ENCODE measurements at places on chromosomes 1 and 21.

- DNase-seq = no peak
Observed at GRCh38 chr21:46532080-46532479, 72.8 kb downstream of the S100B start.

- DNase-seq = no peak
Observed at GRCh38 chr1:85798419-85798818, 90.2 kb upstream of the ZNHIT6 start.

DNA sequence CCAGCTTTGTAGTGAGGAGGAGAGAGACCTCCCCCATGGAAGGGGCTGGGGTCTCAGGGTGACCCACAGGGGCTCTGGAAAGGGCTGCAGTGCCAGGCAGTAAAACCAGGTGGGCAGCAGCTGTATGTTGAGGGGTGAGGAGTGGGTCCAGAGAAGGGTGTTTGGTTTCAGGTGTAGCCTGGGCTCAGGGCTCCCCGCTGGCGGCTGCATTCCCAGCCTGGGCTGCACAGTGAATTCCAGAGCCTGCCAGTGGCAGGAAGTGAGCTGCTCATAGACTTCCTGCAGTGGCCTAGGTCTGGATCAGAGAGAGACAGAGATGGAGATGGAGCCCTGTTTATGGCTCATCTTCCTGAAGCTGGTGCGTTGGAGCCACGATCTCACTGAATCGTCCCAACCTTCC, 356.4 kb downstream of the PTPRU start:
- DNase-seq = peak; percentile 4

GRCh38 chr21:36852293-36852692, 114.2 kb downstream of the HLCS start:
- no peak for DNase-seq

GRCh38 chr1:151728151-151729054, 7.1 kb downstream of the RIIAD1 start:
- DNase-seq = peak; percentile 55

DNA sequence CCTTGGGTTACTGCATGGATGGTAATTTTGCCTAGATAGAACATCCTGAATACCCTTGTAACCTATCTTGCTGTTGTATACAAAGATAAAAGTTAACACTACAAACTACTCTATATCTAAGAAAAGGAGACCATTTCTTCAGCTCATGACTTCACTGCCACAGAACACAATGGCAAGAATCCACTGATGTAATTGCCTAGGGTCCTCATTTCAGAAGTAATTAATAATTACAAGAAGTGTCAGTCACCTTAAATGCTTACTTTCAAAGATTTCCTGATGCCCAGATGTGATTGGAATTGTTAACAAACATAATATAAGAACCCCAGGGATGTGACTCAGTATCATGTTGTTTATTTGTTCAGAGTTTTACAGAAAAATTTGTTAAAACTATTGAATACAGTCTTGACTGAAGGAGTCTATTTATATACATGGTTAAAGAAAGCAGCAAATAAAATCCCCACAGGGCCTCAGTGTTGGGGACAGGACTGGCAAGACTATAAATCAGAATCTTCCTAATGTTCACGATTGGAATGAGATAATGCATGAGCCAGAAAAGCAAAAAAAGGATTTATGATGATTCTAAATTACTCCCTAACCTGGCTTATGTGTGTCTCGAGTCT, 83.9 kb downstream of the CRB1 start:
- DNase-seq = no peak

- DNase-seq = no peak
Observed at GRCh38 chr1:235887676-235888075, 21.0 kb upstream of the LYST start.

All from AG10803 (cell line).